ENCODE measurements at places on chromosomes 11 and 22. TPM values are rescaled to one million over a fixed set of nuclear protein-coding genes. Genes with fewer than 3 reads are reported as not detected.

Gene TCN2
- total RNA-seq = 0.65 TPM

Gene IRAG1
- total RNA-seq = not detected

Gene OR8G5
- not detected for total RNA-seq

Gene AQP11
- 0.29 TPM for total RNA-seq

GRCh38 chr11:65003282-65003681 is 6.5 kb upstream of the BATF2 start:
- no peak for DNase-seq
- H3K4me1 ChIP-seq = no peaks in the 10 kb centered on the region
- no peak overlapping the region for H3K4me3 ChIP-seq
- H3K27me3 ChIP-seq = peaks cover 22% of the 10 kb centered on the region
- H3K36me3 ChIP-seq = no peaks in the 10 kb centered on the region

DNA sequence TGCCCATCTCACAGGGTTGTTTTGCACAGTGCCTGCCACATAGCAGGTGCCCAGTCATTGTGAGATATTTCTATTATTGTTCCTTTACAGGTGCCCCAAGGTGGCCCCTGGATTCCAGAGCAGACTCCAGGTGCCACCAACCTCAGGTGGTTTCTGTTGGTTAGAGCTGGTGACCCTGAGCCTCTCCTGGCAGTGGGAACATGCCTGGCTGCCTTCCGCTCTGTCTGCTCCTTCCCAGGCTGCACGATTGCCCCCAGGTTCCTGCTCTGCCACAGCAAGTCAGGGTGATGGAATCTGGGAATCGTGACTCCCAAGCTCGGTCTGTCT is 12.6 kb upstream of the OMP start:
- no peak overlapping the region for H3K27ac ChIP-seq
- H3K36me3 ChIP-seq = peaks cover 4% of the 10 kb centered on the region
- H3K4me3 ChIP-seq = no peak overlapping the region
- H3K4me1 ChIP-seq = no peaks in the 10 kb centered on the region
- DNase-seq = no peak

DNA sequence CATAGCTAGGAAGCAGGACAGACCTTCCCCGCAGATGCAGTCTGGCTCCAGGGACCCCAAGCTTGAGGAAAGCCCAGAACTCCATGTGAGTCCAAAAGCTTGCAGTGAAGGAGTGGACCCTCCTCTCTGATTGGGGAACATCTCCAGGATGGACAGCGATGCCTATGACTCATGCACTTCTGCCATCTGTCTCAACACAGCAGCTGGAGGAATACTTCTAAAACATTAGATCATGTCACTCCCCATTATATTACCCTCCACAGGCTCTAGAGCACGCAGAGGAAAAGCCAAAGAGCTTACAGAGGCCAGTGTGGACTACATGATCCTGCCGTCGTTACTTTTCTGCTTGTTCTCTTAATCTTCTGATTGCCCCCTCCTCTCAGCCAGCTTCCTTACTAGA is 605.7 kb downstream of the INSC start:
- no peak for DNase-seq
- no peaks in the 10 kb centered on the region for H3K4me1 ChIP-seq
- H3K36me3 ChIP-seq = no peaks in the 10 kb centered on the region
- H3K27ac ChIP-seq = no peak overlapping the region
- H3K27me3 ChIP-seq = no peaks in the 10 kb centered on the region
- no peak overlapping the region for H3K4me3 ChIP-seq

DNA sequence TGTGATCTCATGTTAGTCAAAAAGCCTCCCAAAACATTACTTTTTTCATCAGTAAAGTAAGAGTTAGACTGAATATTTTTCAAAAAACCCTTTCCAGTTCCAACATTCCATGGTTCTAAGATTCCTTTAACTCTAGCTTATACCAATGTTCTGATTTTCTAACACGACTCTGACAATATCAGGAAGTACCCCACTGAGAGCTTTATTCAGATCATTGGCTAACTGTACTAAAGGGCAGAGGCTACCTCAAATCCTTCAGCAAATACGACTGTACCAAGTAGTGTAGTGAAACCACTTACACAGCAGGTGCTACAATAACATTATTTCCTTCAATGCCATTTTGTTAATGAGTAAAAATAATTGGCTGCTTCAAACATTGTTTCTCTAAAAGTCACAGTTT is 213.4 kb upstream of the PITPNB start:
- no peak for DNase-seq
- no peaks in the 10 kb centered on the region for H3K4me1 ChIP-seq
- no peaks in the 10 kb centered on the region for H3K36me3 ChIP-seq
- no peak overlapping the region for H3K4me3 ChIP-seq

- no peak for DNase-seq
- H3K4me1 ChIP-seq = no peaks in the 10 kb centered on the region
- H3K27ac ChIP-seq = no peak overlapping the region
- H3K27me3 ChIP-seq = no peaks in the 10 kb centered on the region
- no peak overlapping the region for H3K4me3 ChIP-seq
Measured at GRCh38 chr11:69499918-69500284, 18.4 kb downstream of the LINC01488 start.

- no peak overlapping the region for H3K27ac ChIP-seq
- peaks cover 47% of the 10 kb centered on the region for H3K36me3 ChIP-seq
- no peaks in the 10 kb centered on the region for H3K4me1 ChIP-seq
Measured at GRCh38 chr11:17979770-17980371, 33.0 kb downstream of the SERGEF start.

DNA sequence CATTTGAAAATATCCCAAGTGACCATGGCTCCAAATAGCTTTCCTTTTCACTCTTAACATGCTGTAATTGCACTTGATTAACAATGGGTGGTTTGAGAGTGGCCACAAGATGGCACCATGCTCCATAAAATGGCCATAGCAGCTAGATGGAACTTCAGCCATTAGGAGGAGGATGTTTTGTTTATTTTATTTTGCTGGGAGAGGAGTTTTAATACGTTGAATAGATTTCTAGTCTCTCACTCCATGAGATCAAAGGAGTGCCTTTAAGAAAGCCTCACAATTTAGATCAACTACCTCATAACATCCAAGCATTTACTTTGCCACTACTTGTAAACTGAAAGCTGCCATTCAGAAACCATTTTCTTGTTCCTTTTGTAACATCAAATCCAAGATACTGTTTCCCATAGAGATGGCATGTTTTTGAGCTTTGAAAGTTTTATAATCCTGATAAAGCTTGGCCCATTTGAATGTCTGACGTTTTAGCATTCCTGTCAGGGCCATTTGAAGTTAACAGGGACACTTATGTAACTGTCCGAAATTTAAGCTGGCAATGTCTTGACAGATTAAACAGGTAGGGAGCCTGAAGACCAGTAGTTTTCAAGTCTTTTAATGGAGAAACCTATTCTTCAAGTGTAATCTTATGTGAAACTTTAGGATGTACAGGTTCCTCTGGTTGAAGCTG is 4.7 kb downstream of the FEN1 start:
- no peak overlapping the region for H3K4me3 ChIP-seq
- no peak overlapping the region for H3K27ac ChIP-seq
- H3K36me3 ChIP-seq = peaks cover 6% of the 10 kb centered on the region
- peak; percentile 45 for DNase-seq

All from T-cell (primary cell).